Thymus (tissue), 14 donors: ENCODE measurements at places on chromosomes 3 and 15.

DNA sequence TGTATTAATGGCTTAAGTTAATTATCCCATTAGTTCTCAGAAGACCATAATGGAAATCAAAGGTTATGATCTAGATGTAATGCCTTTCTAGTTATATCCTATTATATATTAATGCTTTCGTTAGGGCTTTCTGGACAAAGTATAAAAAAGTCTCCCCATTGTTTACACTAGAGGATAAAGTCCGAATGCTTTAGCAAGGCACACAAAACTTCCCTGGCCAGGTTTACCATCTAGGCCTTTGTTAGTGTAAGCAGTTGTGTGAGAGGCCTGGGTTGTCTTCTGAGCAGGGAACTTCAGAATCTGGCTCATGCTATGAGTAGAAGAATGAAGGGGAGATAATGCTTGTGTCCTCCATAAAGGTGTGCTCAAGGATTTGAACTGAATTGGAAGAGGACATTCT, 106.3 kb upstream of the MEIS2 start:
- no peak for DNase-seq

- DNase-seq, result no peak
Observed at GRCh38 chr3:99875929-99876841, 58.5 kb downstream of the CMSS1 start.

GRCh38 chr3:156383441-156384025, 171.4 kb downstream of the SSR3 start:
- no peak for DNase-seq

DNA sequence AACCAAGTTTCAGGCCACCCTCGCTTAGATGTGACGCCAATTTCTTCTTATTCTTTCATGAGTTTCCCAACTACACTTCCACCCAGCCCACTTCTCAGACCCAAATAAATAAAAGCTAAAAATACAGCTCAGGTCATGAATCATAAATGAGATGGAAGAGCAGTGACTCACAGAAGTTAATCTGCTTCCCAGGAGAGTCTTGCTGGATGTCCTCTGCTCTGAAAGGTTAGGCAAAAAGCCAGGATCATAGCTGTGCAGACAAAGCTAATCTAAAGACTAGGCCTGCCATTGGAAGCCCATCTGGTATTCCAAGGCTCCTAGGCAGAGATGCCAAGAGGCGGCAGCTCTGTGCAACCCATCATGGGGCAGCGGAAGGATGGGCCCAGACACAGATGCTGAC, 24.1 kb downstream of the SHC4 start:
- no peak for DNase-seq

DNA sequence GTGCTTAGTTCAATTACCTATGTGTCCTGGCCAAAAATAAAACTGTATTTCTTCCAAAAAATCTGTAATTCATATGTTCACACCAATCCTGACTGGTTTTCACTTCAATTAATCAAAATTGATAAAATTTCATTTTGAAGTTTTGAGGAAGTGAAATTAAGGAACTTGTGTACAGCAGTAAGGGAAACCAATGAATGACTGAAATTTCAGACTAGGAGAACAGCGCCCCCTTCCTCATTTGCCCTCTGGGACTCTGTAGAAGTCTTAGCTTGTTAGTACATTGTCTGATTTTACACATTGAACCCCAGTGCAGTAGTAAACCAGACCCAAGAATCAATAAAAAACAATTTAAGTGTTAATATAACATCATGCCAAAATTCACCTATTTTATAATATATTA, 495.3 kb upstream of the AGTR1 start:
- DNase-seq, result no peak

- no peak for DNase-seq
Observed at GRCh38 chr3:195558602-195559001, 15.5 kb upstream of the PPP1R2 start.

DNA sequence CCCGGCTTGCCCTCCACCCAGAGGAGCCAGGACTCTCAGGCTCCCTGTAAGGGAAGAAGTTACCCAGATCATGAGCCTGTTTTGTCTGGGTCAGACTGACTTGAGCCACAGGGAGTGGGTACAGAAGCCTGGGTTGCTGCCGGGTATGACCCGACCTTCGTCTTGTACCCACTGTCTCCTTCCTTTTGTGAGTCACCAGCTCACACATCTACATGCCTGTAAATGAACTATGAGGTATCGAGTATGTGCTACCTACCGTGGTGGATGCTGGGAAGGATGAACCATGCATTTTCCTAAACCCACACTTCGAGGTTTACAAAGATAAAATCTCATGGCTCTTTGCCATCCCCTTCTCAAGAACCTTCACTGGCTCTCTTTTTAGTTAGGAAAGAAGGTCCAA, 56.9 kb downstream of the CACNA1D start:
- no peak for DNase-seq

GRCh38 chr15:61681038-61681418, 379.2 kb downstream of the VPS13C start:
- no peak for DNase-seq

DNA sequence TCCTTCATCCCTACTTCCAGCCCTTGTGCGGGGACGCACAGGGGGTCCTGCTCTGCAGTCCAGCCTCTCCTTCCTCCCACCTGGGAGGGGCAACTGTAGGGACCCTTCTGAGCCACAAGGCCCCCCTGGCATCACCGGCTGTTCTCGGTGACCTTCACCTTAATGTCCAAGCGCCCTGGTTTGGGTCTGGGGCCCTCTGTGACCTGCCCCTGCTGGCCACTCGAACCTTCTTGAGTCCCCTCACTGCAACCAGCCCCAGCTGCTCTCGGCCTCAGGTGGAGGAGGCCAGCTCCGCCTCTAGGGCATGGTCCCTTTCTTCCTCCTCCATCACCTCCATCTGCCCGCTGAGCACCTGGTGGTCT, 57.9 kb downstream of the RGMA start:
- DNase-seq, result no peak

GRCh38 chr15:38041576-38041975, 107.1 kb downstream of the TMCO5A start:
- DNase-seq, result no peak

GRCh38 chr3:60126511-60127304, 1076.9 kb upstream of the CFAP20DC start:
- no peak for DNase-seq

GRCh38 chr3:45590822-45591546, 3.6 kb upstream of the LIMD1 start:
- no peak for DNase-seq
